Breast epithelium (tissue), 4 donors: ENCODE measurements at places on chromosomes 16 and 17. TPM values are rescaled to one million over a fixed set of nuclear protein-coding genes. Genes with fewer than 3 reads are reported as not detected.

- H3K4me1 ChIP-seq: no peaks in the 10 kb centered on the region
- no peak overlapping the region for H3K27ac ChIP-seq
- no peaks in the 10 kb centered on the region for H3K36me3 ChIP-seq
- H3K27me3 ChIP-seq: no peaks in the 10 kb centered on the region
- no peak for DNase-seq
Measured at GRCh38 chr17:58947411-58947810, 159.3 kb downstream of the TRIM37 start.

DNA sequence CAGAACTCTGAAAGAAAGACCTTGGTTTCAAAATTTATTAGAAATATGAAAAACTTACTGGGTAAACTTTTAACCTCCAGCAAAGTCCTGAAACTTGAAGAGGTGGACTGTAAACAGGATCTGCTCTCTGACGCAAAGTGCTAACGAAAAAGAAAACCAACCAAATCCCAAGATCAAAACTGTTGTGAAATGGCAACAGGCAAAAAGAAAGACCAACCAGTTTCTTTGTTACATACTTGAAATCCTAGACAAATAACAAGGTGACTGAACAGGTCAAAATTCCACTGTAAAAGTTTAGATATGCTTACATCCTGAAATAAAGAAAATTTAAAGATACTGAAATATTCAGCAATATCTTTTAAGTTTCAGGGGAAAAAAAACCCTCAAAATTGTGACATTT, 44.2 kb downstream of the TRIM37 start:
- H3K4me3 ChIP-seq: no peak overlapping the region
- no peaks in the 10 kb centered on the region for H3K4me1 ChIP-seq
- H3K27ac ChIP-seq: no peak overlapping the region
- DNase-seq: no peak

The NPB gene
- total RNA-seq: 2.0 TPM

DNA sequence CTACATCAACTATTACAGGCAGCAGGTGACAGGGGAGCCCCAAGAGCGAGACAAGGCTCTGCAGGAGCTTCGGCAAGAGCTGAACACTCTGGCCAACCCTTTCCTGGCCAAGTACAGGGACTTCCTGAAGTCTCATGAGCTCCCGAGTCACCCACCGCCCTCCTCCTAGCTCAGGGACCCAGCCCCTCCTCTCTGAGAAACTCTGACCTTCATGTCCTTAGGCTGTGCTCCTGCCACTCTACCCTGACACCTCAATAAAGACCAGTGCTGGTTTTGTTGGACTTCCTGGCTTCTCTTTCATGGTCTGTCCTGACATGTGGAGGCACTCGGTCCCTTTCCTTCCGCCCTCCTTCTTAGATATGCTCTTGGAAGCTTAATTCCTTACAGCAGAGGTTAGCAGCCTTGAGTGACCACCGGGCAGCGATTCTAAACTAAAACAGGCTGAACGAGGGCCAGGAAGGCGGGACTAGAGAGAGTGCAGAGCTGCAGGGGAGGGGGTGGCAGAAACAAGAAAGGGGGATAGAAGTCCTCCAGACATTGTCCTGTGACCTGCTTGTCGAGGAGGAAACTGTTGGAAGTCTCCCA, 915 bp downstream of the AHSP start:
- H3K36me3 ChIP-seq: no peaks in the 10 kb centered on the region
- peaks cover 3% of the 10 kb centered on the region for H3K4me1 ChIP-seq
- H3K27me3 ChIP-seq: no peaks in the 10 kb centered on the region
- no peak for DNase-seq
- H3K27ac ChIP-seq: no peak overlapping the region

The PITPNM3 gene
- 1.8 TPM for total RNA-seq
